Activated T-helper 1 cell treated with anti-CD3 and anti-CD28 coated beads, Interleukin-12 subunit alpha, Interleukin-12 subunit beta, Interleukin-2, Interleukin-4 antibody, amounts not matched to agents 30 ng/mL and 10 ng/mL and 1 ng/mL, durations not matched to agents 14 hours and 24 hours and 36 hours (primary cell): ENCODE measurements at places on chromosomes 7 and 10. TPM values are rescaled to one million over a fixed set of nuclear protein-coding genes. Genes with fewer than 3 reads are reported as not detected.

RADIL gene
- total RNA-seq, result 0.24 and 0.26 TPM in 2 replicates

MCU gene
- total RNA-seq, result 12.6 and 17.5 TPM in 2 replicates

MUC3A gene
- total RNA-seq, result not detected in 2 replicates

WNT8B gene
- 0.10 and 0.24 TPM in 2 replicates for total RNA-seq

SPDYE11 gene
- not detected in 2 replicates for total RNA-seq

CYP26A1 gene
- total RNA-seq, result not detected in 2 replicates

OR13A1 gene
- not detected in 2 replicates for total RNA-seq

CLRN3 gene
- not detected in 2 replicates for total RNA-seq

SLC18A3 gene
- total RNA-seq, result not detected in 2 replicates

PARG gene
- 35.8 and 38.2 TPM in 2 replicates for total RNA-seq

SHH gene
- total RNA-seq, result not detected in 2 replicates

PIP gene
- not detected in 2 replicates for total RNA-seq

PPIA gene
- total RNA-seq, result 2,141 and 2,153 TPM in 2 replicates

FAM24B gene
- total RNA-seq, result 13.1 and 18.4 TPM in 2 replicates

NKX2-3 gene
- total RNA-seq, result not detected in 2 replicates
